ENCODE measurements at places on chromosomes 11 and 22.

DNA sequence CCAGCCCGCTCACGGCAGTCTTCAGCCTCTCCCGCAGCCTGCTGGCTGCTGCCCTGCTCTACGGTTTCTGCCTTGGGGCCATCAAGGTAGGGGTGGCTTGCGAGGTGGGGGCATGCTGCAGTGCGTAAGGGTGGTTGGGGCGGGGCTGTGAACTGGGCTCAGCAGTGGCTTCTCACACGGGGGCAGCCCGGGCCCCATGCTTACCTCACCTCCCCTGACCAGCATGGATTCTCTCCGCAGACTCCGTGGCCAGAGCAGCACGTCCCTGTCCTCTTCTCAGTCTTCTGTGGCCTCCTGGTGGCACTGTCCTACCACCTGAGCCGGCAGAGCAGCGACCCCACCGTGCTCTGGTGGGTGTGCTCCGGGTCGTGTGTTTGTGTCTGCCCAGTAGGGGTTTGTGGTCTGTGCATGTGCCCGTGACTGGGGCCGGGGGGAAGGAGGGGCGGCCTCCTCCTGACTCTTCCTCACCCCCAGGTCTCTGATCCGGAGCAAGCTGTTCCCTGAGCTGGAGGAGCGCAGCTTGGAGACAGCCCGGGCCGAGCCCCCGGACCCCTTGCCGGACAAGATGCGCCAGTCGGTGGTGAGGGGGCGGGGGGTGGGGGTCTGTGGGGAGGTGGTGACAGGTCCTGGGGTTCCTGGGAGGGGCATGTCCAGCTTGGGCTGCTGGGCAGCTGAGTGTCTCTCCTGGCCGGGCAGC is 9.5 kb downstream of the PCNX3 start:
- no peak for DNase-seq

GRCh38 chr11:2778630-2779498 is 79.1 kb upstream of the KCNQ1OT1 start:
- DNase-seq = peak; percentile 48

- no peak for DNase-seq
These were observed 4.6 kb upstream of the ARFGAP2 start for GRCh38 chr11:47181271-47181670.

DNA sequence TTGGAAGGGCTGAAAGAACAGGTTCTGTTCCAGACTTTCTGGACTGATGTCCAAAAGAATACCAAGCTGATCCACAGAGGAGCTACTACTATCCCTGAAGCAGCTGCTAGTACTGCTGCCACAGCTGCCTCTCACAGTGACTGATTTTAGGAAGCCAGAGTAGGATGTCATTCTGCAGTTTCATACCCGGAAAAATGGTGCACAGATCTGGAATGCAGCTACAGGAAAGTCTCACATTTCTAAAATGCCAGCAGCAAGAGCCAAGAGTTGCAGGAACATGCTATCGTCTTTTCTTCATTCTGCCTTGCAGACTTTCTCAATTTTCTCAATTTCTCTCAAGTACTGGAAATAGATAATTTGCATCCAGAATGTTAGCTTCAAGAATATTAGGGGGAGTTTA is 19.4 kb upstream of the CCDC179 start:
- DNase-seq = no peak

- DNase-seq = no peak
These were observed 572.9 kb upstream of the CADM1 start for GRCh38 chr11:116077092-116077491.

- no peak for DNase-seq
These were observed 412.4 kb upstream of the CADM1 start for GRCh38 chr11:115916608-115917007.

GRCh38 chr11:117517097-117517496 is 189.4 kb downstream of the CEP164 start:
- DNase-seq = no peak

DNA sequence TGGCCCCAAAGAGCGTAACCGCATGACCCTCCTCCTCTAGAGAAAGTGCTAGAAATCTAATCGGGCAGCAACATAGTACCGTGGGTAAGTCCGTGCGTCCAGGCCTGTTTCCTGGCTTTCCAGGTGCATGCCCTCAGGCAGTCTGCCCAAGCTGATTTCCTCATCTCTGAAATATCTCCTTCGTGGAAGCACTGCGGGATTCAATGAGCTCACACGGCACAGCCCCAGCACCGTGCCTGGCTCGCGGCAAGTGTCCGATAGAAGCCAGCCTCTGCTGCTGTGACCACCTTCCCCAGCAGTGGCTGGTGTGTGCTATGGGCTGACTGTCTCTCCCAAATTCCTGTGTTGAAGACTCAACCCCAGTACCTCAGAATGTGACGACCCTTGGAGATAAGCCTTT is 20.7 kb downstream of the RPUSD4 start:
- DNase-seq = no peak

DNA sequence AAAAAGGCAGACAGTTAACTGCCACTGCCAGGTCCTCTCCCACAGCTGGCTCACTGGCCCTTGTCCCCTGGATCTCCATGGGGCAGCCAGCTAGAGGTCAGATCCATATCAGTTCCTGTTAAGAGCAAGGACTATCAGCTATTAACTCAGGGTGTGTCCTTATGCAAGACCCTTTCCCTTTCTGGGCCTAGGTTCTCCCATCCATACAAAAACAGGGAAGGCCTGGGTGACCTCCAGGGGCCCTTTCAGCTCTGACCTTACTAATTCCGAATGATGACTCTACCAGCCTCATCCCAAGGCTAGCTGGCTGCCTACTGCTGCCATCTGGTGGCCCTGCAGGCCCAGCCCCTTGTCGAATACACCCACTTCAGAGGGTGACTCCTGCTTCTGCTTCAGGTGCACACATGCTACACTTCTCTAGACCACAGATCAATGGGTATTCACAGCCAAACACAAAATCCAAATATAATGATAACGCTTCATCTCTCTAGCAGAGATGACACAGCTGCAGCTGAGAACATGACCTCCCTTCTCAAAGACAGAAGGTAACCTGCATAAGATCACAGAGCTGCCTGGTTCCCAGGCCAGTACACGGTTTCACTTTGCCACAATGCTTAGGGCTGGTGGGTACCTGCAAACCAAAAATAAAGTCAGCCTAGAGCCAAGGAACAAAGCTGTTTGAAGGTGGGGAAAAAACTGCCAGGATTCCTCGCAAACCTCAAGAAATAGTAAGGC is 34.1 kb downstream of the SERGEF start:
- no peak for DNase-seq

GRCh38 chr11:33696931-33697638 is 3.5 kb downstream of the C11orf91 start:
- no peak for DNase-seq

- DNase-seq = peak; percentile 32
These were observed 24.0 kb downstream of the PISD start for GRCh38 chr22:31637891-31638618.

- no peak for DNase-seq
These were observed 7.0 kb upstream of the TBC1D10A start for GRCh38 chr22:30333707-30334087.

GRCh38 chr11:20058749-20059458 is 101.4 kb downstream of the DBX1 start:
- no peak for DNase-seq

GRCh38 chr22:19891317-19892256 is 36.9 kb upstream of the GNB1L start:
- no peak for DNase-seq

DNA sequence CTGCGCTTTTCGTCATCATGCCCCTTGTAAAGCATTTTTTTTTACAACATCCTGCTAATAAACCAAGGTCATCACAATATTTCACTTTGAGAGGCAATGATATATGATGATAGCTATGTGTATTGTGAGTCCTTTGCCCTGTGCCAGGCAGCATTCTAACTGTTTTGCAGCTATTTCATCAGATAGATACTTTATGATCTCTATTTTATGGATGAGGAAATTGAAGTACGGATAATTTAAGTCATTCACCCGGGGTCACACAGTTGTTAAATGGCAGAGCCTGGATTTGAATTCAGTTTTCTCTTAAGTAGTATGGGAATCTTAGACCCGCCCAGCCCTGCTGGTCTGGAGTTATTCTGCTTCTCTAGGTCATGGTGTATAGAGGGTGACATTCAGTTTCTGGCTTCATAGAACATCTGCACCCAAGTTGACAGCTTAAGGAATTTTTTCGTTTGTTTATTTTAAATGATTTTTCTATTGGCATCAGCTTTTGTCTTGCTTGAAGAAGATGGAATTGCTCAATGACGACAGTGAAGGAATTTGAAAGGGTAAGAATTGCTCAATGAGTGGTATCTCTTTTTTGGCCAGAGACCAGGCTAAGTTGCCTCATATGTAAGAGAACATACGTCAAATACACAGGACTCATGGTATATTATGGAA is 926 bp downstream of the PRR5L start:
- no peak for DNase-seq

DNA sequence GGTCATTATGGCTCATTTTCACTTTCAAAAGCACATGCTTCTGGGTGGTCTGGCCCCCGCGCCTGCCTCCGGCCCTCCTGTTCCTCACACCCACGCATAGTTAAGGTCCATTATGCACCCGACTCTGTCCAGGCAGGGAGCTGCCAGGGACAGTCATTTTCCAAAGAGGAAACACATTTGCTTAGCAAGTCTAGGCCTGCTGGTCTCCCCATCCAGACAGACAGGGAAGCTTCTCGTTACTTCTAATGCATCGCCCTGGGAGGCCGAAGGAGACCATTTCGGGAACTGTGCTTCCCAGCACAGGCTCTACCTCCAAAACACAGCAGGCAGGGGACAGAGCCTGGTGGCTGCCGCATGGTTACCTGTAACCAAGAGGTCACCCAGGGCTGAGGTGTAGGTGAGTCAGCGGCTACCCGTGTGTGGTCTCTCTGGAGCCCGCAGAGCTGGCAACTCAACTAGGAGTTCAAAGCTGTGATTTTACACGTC is 87.1 kb upstream of the SHANK2 start:
- no peak for DNase-seq

GRCh38 chr11:125435461-125436238 is 60.4 kb downstream of the FEZ1 start:
- no peak for DNase-seq

- no peak for DNase-seq
These were observed 360.1 kb downstream of the TBC1D22A start for GRCh38 chr22:47122441-47123000.

- DNase-seq = no peak
These were observed 20.3 kb downstream of the ARFGAP2 start for GRCh38 chr11:47156333-47156732.

DNA sequence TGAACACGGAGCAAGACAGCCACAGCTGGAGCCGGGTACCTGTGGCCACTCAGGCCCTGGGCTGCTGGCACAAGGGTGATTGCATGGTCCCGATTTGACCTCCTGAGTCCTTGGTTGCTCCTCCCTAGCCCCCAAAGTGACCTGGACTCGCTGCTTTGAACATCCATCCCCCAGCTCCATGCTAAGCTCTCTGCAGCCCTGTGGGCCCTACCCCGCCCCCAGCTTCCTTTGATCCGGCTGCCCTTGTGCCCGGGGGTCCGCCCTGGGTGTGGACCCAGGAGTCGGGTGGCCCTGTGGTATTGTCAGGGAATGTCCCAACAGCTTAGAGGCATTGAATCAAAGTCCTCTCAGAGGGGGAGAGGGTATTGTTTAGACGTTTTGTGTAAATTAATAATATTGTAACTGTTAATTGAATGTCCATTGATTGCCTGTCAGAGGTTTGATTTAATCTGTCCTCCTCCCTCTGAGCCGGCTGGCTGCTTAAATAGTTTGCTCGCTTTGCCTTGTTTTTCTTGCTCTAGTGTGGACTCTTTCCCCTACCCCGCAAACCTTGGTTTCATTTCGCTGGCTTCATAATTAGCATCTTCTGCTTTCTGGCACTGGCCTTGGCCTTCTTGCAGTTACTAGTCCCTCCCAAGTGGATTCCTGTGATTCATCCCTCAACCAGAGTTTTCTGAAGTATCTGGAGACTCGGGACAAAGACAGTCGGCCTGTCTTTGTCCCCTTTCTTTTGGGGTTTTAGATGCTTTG is 20.7 kb downstream of the GRIK4 start:
- DNase-seq = no peak

- DNase-seq = no peak
These were observed 42.6 kb upstream of the TIMP3 start for GRCh38 chr22:32758866-32759385.

GRCh38 chr11:9617940-9618339 is 44.5 kb downstream of the WEE1 start:
- no peak for DNase-seq

DNA sequence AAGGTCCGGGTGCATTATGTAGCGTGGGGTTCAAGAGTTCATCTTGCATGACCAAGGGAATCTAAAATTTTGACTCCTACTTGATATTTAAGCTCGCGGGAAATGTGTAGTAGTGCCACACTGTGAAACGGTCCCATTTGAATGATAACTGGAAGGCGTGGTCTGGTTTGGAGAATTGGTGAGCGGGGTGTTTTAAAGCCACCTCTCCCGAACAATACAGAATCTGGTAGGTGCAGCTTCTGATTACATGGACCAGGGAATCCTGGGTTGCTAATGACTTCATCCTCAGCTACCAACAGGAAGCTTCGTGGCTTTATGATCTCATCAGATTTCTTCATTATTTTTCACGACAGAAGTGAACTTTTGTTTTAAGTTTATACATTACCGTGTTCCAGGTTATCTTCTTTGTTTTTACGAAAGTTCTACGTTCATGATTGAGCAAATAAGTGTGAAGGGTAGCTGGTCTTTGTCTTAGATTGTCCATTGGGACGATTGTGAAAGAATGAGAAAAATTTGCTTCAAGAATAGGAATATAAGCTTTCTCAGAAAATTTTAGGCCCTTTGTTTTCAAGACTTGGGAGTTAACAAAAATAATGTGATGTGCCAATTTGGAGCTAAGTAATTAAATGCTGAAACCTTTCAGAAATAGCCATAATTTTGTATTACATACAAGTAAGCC is 1.7 kb downstream of the QSER1 start:
- peak; percentile 15 for DNase-seq

DNA sequence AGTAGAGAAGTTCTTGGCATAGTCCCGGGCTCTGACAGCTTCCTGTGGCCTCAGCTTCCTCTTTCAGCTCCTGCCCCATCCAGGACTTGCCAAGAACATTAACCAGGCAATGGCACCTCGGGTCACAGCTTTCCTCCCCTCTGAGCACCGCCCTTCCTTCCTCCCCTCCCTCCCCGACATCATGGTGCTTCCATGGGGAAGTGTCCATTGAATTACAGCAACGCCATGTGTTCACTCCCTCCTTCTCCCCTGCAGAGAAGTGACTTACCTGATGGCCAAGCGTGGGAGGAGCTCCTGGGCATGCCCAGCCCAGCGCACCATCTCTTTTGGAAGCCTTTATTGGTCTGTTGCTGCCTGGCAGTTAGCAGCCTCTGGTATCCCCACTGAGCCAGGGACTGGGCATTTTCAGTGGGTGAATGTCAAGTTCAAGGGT is 25.8 kb upstream of the DAGLA start:
- peak; percentile 29 for DNase-seq

GRCh38 chr22:25389541-25389919 is 170.1 kb downstream of the CRYBB2 start:
- no peak for DNase-seq

DNA sequence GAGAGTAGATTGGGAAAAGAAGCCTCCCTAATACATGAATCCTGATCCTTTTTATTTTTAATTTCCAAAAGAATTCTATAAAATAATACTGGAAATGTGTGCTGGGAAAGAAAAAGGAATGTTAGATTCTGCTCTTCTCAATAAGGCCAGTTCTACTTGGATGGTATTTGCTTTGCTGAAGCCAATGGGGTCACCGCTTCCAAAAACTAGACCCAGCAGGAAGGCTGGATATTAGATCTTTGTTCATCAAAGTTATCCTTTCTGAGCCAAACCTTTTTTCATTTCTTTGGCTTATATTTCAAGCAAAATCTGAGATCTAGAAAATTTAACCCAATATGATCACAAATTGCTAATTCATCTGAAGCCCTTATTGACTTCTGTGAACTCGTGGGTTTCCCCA is 41.4 kb downstream of the SCUBE2 start:
- DNase-seq = no peak

- no peak for DNase-seq
These were observed 47.1 kb upstream of the RCN1 start for GRCh38 chr11:32043737-32044136.

All from bone marrow (tissue), 2 donors.